ENCODE measurements at places on chromosomes 7 and 10.

DNA sequence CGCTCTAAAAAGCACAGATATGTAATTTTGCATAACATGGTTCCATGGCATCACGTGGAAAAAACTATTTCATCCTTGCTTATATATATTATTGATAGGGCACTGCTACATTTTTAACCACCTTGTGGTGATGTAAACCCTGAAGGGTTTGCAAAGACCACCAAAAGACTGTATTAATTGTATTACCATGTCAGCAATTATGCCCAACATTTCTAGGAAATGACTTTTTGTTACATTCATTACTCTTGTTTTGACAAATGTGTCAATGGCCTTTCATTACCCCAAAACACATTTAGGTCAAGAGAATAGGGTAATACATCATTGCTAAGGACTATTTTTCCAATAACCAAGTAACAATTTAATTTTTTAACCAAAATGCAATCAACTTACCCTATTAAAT, 142.2 kb downstream of the NRCAM start:
- DNase-seq, result no peak

- DNase-seq, result no peak
Measured at GRCh38 chr10:16381083-16381482, 55.7 kb upstream of the PTER start.

DNA sequence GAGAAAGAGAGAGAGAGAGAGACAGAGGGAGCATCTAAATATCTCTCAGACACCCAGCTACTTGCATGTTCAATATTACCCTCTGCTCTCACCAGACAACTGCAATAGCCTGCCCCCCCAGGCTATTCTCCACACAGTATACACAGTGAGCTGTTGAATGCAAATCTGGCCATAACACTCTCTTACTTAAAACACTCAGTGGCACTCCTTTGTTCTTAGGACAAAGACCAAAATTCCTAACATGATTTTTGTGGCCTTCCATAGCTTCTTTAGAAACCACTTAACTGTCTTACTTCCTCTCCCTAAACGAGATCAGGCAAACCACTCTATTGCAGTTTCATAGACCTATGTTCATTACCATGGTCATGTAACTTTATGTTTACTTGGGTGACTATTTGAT, 903.6 kb upstream of the AUTS2 start:
- DNase-seq, result no peak

- no peak for DNase-seq
Measured at GRCh38 chr7:44381494-44382220, 56.3 kb upstream of the CAMK2B start.

- no peak for DNase-seq
Measured at GRCh38 chr10:1074052-1074747, 18.0 kb downstream of the WDR37 start.

- DNase-seq, result no peak
Measured at GRCh38 chr7:100413889-100414288, 14.6 kb downstream of the ZCWPW1 start.

DNA sequence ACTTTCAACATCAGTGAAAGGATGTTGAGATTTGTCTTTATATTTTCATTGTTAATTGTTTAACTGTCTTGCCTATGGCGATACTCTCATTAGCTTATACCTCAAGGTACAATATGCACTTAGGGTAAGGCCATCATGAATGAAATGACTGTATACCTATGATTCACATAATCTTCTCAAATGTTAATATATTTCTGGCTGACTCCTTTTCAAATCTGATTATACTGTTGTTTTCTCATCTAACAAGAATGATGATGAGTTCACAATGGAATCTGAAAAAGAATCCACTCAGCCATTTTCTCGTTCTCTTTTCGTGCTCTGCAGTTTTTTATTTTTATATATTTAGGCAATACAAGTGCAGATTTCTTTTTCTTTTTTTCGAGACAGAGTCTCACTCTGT, 159.1 kb downstream of the ARHGAP12 start:
- no peak for DNase-seq

- no peak for DNase-seq
Measured at GRCh38 chr7:106915873-106916272, 50.8 kb downstream of the PIK3CG start.

- DNase-seq, result no peak
Measured at GRCh38 chr10:18179891-18180290, 39.7 kb downstream of the CACNB2 start.

DNA sequence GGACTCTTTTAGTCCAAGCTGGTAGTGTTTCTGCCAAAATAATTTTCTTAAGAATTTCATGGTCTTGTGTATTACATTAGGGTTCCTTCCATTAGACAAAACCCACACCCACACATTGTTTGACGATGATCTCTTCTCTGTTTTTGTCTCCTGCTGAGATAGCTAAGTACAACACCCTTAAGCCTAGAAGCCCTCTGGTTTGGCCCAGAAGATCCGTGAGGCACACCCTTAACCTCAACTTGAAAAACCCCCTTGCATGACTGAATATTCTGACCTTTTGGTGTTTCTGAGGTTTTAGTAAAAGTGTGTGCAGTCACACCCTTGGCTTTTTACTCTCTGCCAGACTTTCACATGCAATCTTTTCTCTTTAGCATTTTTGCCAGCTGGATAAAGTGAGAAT, 29.3 kb upstream of the ERCC6 start:
- DNase-seq, result no peak

GRCh38 chr10:99700649-99701048, 31.3 kb downstream of the COX15 start:
- DNase-seq, result no peak

DNA sequence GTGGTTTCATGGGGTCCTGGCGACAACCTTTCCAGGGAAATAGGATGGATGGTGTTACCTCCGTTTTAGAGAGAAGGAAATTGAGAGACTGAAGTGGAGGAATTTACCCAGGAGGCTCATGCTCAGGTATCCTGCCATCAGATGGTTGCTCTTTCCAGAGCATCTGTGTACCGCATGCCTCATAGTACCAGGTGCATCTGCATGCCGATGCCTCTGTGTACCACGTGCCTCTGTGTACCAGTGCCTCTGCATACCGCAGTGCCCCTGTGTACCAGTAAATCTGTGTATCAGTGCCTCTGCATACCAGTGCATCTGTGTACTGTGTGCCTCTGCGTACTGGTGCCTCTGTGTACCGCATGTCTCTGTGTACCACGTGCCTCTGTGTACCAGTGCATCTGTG, 3.2 kb downstream of the VWA2 start:
- DNase-seq, result no peak

- peak; percentile 36 for DNase-seq
Measured at GRCh38 chr7:45457591-45457990, 116.6 kb upstream of the ADCY1 start.

DNA sequence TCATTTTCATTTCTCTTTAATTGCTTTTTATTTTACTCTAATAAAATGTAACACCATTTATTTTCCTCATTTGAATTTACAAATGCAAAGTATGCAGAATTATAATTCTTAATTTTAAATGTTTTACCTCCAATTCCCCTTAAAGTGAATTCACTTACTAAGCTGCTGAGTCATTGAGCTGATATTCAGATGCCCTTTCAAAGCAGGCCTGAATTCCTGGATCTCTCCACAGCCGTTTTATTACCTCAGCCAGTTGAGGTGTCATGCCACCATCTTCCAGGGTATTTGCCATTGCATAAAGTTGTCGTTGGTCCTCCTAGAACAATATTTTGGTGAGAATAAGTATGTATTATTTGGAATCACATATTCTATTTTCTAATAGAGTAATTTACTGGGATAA, 33.2 kb downstream of the GNAT3 start:
- no peak for DNase-seq

DNA sequence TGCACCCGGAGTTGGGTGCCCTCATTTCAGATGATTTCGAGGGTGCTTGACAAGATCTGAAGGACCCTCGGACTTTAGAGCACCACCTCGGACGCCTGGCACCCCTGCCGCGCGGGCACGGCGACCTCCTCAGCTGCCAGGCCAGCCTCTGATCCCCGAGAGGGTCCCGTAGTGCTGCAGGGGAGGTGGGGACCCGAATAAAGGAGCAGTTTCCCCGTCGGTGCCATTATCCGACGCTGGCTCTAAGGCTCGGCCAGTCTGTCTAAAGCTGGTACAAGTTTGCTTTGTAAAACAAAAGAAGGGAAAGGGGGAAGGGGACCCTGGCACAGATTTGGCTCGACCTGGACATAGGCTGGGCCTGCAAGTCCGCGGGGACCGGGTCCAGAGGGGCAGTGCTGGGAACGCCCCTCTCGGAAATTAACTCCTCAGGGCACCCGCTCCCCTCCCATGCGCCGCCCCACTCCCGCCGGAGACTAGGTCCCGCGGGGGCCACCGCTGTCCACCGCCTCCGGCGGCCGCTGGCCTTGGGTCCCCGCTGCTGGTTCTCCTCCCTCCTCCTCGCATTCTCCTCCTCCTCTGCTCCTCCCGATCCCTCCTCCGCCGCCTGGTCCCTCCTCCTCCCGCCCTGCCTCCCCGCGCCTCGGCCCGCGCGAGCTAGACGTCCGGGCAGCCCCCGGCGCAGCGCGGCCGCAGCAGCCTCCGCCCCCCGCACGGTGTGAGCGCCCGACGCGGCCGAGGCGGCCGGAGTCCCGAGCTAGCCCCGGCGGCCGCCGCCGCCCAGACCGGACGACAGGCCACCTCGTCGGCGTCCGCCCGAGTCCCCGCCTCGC, at the start of gene EGFR:
Gene EGFR, plus strand, starts transcription at position 657 of the 830 bp plus-strand sequence. CDS start 261 bp downstream, outside the sequence.
- peak; percentile 70 for DNase-seq

- no peak for DNase-seq
Measured at GRCh38 chr7:116786791-116787443, 75.5 kb upstream of the CAPZA2 start.

- DNase-seq, result peak; percentile 61
Measured at GRCh38 chr7:38107486-38107893, 70.6 kb upstream of the STARD3NL start.

- DNase-seq, result no peak
Measured at GRCh38 chr10:117483056-117483590, 59.4 kb upstream of the EMX2 start.

DNA sequence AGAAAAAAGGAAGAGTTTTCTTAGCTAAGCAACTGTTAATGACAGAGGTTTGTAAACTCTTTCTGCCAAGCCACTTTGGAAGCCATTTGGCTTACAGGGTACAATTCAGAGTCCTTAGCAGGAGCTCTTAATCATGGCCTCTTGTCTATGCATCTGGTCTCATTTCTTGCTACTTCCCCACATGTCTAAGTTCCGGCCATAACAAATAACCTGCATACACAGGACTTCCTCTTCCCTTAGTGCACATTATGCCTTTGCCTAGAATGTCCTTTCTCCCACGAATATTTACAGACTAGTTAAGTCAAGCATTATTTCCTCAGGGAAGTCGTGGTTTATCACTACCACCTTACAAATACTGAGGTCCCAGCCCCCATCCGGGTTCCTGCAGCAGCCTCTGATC, 8.6 kb upstream of the UPF2 start:
- no peak for DNase-seq

DNA sequence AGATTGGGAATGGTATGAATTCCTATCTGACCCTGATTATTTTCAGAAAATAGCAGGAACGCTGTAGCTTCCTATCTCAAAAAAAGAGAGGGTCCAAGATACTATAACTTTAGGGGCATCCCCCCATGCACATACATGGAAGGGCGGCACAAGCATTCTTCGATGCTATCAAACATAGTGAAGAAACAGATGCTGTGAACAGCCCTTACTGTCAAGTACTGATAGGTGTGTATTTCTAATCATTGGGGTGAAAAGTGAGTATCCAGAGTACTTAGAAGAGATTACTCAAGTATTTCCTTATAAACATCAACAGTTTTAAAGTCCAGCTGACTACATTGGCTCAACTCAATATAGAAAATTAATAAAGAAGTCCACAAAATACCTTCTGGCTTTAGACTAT, 17.0 kb upstream of the NUP42 start:
- no peak for DNase-seq

DNA sequence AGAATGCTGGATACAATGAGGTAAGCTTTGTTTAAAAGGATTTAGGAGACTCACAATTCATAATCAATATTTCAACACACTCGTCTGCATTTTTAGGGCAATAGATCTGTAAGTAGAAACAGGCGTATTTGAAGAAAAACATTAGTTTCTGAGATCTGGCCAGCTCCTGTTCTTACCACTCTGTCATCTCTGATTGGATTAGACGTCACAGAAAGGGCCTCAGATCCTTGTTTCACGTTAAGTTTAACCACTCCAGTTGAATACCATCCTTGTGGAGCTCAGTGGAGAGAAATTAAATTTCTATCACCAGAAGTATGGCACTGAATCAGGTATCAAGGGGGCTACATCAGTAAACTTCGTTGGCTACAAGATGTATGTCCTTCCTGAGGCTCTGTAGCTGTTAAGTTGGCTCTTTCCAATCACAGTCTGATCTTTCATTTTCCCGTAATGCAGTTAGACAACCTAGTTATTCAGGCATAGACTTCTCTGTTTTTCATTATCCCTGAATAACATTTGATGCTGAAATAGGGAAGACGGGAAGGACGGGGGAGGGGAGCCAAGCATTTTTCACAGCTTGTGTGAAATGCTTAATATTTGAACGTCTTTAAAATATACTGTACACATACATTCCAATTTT, 659.2 kb upstream of the GALNT17 start:
- peak; percentile 94 for DNase-seq

DNA sequence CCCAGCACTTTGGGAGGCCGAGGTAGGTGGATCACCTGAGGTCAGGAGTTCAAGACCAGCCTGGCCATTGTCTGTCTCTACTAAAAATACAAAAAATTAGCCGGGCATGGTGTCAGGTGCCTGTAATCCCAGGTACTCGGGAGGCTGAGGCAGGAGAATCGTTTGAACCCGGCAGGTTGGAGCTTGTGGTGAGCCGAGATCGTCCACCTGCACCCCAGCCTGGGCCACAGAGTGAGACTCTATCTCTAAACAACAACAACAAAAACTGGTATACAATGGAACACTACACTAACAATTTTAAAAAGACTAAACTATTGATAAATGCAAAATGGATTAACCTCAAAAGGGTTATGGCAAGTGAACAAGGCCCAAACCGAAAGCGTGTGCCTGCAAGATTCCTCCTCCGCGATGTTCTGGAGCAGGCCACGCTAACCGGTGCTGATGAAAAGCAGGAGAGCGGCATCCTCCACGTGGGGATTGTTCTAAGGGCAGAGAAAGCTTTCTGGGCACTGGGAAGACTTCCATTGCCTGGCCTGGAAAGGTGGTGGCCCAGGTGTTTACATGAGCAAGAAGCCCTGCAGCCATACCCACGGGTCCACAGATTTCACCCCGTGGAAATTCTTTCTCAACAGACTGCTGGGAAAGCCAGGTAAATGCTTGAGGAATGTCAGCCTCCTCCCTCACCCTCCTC, 53.8 kb downstream of the PDGFA start:
- DNase-seq, result no peak

DNA sequence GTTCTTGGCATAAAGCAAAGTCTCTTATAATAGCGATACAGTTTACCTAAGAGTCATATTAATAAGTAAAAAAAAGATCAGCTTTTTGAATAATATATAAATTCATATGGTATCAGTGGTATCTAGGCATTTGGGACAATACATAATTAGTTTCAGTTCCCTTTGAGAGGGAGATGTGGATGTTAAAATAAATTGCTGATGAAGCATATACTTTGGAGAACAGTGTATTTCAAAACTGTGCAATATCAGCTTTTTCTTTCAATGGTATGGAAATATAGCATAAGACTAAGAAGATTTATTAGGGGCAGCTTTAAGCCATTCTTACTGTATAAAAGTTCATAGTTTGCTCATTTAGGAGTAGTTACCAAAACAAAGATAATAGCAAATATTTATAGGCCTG, 35.5 kb downstream of the MDFIC start:
- no peak for DNase-seq

GRCh38 chr7:119720541-119720940, 552.4 kb upstream of the KCND2 start:
- no peak for DNase-seq

- no peak for DNase-seq
Measured at GRCh38 chr10:126218174-126218573, 170.1 kb downstream of the ADAM12 start.

- no peak for DNase-seq
Measured at GRCh38 chr10:89705466-89705865, 4.1 kb downstream of the KIF20B start.

All from SK-N-DZ (cell line).